ENCODE measurements at places on chromosomes 2 and 18.

- peak; percentile 89 for DNase-seq
Observed at GRCh38 chr2:234422273-234422732, 74.6 kb downstream of the ARL4C start.

DNA sequence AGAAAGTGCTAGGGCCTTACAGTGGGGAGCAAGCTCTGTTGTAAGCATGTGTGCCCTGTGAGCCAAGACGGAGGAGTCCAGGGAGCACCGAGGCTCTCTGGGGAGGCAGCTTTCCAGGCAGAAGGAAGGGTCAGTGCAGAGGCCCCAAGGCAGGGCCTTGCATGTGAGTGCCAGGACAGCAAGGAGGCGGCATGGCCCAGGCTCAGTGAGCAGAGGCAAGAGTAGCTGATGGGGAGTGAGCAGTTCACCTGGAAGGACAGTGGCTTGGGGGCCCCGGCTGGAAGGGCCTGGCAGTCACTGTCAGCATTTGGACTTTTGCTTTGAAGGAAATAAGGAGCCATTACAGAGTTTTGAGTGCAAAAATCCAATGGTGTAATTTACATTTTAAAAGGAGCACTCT, 223.8 kb upstream of the RAB12 start:
- DNase-seq: no peak

GRCh38 chr2:43068631-43069517, 157.5 kb downstream of the ZFP36L2 start:
- no peak for DNase-seq

- no peak for DNase-seq
Observed at GRCh38 chr2:40658941-40659340, 207.1 kb upstream of the SLC8A1 start.

DNA sequence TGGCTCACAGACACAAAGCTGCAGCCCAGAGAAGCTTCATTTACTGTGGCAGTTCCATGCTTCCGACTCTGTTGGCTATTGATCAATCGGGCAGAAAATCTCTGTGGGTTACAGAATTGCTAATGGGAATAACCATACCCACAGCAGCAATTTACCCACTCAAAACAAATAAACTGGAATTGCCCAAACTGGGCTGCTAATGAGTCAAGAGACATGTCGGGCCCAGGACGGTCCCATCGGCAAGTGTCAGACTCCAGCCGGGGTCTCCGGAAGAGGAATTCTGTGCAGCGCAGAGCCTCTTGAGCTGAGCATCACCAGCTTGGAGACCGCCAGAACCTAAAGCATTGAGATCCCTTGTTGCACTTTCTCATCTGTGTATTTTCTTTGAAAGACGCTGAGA, 67.8 kb downstream of the TMEM18 start:
- DNase-seq: no peak

GRCh38 chr2:185954389-185954788, 215.8 kb downstream of the FSIP2 start:
- no peak for DNase-seq

- no peak for DNase-seq
Observed at GRCh38 chr2:38438133-38438882, 61.2 kb upstream of the ATL2 start.

GRCh38 chr2:100561191-100561590, 1.6 kb upstream of the PDCL3 start:
- peak; percentile 46 for DNase-seq

- DNase-seq: no peak
Observed at GRCh38 chr2:9842487-9843228, 616 bp upstream of the TAF1B start.

- DNase-seq: no peak
Observed at GRCh38 chr18:12516049-12516630, 108.4 kb downstream of the PRELID3A start.

GRCh38 chr2:11009891-11010290, 98.2 kb downstream of the KCNF1 start:
- DNase-seq: no peak

DNA sequence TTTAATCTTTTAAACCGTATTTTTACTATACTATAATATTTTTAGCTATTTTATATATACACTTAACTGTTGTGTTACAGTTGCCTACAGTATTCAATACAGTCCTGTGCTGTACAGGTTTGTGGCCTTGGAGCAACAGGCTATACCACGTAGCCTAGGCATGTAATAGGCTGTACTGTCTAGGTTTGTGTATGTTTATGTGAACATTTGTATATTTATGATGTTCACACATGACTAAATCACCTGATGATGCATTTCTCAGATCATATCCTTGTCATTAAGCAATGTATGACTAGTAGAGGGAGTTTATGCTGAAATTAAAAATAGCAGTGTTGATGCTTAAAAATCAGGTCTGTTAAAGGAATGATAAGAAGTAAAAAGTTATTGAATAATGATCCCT, 92.3 kb upstream of the RANBP2 start:
- DNase-seq: no peak

DNA sequence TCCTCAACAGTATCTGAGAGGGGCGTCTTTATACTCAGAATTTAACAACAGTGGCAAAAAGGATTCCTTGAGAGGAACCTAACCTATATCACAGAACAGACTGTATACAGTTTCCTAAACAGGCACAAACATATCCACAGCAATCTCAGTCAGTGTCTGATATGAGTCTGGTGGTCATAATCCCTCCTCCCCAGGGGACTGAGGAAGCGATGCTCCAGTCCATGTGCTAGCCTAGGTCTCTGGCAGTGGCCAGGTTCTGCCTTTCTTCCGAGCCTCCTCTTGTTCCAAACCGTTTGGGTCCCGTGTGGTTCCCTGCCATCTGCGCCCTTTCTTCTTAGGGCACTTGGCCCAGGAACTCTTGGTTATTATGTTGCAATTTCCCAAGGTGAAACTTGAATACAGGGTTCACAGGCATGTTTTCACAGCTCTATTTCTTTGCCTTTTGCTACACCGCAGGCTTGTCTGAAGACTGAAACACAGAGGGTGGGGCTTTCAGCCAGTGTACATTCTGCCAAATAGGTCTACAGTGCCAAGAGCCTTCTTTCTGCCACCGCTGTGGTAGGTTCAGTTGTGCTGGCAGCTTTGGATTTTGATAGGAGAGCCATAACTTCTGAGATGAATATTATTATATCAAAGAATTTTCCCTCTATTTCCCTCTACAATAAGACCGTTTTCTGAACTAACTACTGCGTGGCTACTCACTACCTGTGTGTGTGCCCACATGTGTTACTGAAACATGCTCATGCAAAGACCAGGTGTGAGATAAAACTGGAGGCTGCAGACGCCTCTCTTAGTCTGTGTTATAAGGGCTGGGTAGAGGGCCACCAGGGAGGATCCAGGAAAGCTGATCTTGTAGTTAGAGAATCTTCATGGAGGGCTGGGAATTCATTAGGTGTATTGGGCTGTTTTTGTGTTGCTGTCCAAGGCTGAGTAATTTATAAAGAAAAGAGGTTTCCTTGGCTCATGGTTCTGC, 75.0 kb upstream of the HAAO start:
- no peak for DNase-seq

DNA sequence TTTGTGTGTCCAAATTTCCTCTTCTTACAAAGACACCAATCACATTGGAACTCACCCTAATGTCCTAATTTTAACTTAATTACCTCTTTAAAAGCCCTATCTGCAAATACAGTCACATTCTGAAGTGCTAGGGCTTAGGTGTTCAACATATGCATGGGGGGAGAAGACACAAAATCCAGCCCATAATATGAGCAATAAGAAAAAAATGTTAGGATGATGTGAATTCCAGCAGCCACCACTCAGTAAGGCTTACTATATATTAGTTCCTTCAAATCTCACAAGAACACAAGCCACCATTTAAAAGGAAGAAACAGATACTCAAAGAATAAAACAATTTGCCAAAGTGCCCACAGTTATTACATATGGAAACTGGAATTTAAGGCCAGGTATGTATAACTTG, 285.7 kb downstream of the EPHA4 start:
- no peak for DNase-seq

- DNase-seq: no peak
Observed at GRCh38 chr2:229032608-229033234, 238.4 kb downstream of the PID1 start.

DNA sequence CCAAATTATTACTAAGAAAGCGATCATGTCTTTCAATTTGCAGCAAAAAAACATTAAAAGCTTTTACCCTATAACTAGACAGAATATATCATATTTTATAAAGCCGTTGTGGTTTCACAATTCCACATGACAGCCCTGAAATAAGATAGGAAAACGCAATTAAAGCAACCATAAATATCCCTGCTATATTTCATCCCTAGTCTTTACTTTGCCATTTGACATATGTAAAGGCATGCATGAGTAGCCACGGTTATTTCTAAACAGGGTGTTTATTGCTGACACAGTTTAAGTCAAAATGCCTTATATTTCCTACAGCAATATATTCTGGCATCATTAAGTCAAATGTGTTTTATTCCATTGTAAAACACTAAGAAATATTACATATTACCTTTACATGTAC, 239.9 kb downstream of the DSEL start:
- DNase-seq: no peak

DNA sequence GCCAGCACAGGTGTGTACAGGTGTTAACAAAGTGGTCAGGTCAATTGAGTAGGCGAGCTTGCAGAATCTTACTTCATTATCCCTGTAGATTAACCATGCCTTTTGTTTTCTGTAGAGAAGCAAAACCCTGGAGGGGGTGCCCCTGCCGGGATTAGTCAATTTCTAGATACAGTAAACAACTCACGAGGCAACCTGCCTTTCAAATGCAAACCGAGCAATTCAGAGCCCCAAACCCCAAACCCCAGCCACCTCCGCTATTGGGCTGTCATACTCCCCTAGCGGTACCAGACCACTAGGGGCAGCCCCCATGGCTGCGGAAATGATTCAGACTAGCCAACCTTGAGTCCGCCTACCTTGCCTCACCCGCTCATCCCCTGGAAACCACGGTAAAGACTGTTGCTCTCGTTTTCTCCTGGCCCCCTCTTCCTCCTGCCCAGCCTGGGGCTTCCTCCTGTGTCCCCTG, 61.4 kb upstream of the KIF5C start:
- no peak for DNase-seq

DNA sequence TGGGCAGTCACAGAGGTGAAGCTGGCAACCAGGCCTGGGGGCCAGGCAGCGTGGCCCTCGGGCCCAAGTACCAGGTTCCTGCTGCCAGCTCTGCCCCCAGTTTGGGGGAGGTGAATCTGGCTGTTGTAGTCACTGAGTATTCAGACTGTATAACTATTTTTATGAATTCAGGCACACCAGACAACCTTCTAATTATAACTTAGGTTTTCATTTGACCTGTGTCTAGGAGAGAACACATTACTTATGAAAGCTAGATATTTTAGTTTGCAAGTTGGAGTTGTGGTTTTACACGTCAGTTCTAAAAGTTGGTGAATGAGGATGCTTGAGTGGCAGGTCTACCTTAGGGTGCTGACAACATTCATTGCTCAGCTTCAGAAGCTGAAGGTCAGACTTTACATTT, 71.7 kb downstream of the LIMS1 start:
- no peak for DNase-seq

GRCh38 chr2:188078534-188078933, 213.1 kb upstream of the GULP1 start:
- DNase-seq: no peak

- peak; percentile 23 for DNase-seq
Observed at GRCh38 chr18:25503567-25504081, 151.7 kb upstream of the ZNF521 start.

DNA sequence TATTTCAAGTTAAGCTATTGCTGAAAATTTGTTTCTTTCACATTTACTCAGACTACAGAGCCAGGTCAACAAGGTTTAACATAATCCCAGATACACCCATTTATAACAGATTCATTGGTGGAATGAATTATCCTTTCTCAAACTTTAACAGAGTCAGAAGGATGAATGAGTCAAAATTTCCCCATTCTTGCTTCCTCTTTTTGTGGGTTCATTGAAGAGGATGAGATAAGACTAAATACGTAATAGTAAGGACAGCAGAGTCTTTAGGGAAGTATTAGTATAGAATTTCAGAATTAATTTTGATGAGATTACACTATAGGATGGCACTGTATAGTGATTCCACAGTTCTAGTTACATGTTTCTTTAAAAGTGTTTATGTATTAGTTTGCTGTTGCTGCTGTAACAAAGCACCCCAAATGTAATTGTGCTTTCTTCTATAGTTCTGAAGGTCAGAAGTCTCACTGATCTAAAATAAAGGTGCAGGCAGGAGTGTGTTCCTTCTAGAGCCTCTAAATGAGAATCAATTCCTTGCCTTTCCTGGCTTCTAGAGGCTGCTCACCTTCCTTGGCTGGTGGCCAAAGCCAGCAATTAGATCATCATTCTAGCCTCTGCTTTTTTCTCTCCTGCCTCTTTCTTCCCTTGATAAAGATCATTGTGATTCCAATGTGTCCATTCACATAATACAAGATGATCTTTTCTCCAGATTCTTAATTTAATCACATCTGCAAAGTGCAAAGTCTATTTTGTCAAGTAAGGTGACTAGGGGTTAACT, 309.3 kb upstream of the PIK3C3 start:
- no peak for DNase-seq

DNA sequence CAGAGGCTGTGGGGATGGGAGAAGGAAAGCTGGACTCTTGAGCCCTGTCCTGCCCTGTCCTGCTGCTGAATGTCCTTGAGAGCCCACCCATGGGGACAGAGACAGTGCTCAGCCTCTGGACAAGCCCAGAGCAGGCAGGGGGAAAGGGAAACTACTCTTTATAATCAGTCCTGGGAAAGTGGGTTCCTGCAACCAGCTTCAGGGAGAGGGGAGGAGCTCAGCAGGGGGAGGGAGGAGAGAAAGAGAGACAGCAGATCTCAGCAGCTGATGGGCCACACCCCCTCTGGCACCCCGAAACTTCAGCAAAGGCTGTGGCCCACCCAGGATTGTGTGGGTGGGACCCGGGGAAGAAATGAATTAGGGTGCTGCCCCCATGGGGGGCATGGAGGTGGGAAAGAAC, 11.6 kb downstream of the ECEL1 start:
- no peak for DNase-seq

DNA sequence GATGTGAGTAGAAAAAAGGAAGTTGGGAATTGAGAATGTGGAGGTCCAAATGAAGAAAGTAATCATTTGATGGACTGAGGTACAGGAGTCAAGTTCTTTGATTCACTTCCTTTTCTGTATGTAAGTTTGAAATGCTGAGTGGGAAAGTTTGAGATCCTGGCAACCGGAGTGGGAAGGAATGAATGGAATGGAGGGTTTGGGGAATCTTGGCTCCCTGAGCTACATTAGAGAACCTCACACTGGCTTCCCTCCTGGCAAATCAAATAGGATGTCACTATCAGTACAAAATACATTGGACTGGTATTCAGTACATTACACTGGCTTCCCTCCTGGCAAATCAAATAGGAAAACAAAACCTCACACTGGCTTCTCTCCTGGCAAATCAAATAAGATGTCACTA, 9.8 kb upstream of the RNF138 start:
- no peak for DNase-seq

GRCh38 chr2:114688241-114688640, 245.8 kb downstream of the DPP10 start:
- no peak for DNase-seq

DNA sequence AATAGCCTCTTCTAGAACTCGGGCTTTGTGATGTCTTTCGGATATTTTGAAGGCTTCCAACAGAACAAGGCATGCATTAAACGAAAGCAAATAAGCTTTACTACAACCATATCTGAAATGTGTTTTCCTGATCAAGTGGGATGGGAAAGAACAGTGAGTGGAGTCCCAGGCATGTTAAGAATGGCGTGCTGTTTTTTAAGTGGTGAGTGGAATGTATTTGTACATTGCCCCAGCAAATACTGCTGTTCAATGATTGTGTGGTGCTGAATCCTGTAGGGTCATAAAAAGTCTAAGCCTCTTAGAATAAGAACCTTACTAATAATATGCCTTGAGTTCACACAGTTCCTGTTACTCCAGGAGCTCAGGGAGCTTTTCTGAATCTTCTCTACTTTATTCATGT, 52.5 kb downstream of the POMC start:
- no peak for DNase-seq

Measured in epithelial cell of proximal tubule (primary cell).